ENCODE measurements at places on chromosomes 16 and 17.

- peak; percentile 41 for DNase-seq
These were observed 21.2 kb downstream of the PITPNA start for GRCh38 chr17:1541367-1541904.

- DNase-seq: no peak
These were observed 18.9 kb downstream of the XYLT1 start for GRCh38 chr16:17451843-17452242.

DNA sequence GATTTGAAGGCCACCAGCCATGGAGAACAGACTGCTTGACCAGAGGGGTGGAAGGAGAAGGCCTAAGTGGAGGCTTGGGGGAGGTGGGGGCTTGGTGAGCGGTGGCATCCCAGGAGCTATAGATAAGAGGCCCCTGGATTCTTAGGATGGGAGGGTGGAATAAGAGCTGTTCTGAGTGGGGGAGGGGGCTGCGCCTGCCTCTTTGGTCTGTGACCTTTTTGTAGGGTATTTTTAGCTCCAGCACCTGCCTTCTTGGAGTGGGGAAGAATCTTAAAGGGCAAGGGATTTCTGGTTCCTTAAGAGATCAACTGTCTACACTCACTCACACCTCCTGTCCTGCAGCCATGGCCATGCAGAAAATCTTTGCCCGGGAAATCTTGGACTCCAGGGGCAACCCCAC is 567 bp downstream of the ENO3 start:
- DNase-seq: no peak

DNA sequence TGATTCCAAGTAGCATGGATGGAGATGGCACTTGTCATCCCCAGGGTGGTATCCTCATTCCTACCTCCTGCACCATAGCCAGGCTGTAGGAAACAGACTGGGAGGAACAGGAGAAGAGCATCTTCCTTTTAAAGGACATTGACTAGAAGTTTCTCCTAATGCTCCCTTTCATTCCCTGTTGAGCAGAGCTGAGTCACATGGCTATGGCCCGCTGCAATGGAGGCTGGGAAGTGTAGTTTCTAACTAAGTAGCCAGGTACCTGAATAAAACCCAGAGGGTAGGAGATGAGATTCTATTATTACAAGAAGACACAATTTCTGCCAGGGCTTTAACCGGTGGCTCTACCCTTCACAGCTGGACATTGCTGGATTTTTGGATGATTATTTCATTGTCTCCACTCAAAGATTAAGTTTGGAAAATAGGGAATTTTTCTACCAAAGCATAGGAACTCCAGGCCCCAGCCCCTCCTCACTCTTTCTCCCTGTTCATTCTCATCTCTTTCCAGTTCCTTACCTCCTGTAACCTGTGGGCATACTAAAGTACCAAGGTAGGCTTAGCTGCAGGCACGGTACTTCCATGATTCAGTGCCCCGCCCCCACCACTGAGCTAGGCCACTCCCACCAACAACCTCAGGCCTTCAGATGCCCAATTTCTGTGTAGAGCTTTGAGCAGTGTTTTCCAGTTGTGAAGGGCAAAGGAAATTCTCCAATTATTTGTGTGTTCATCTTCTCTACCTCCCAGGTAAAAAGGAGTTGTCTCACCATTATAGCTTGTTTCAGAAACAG is 378.3 kb downstream of the CDH13 start:
- no peak for DNase-seq
